Memory B cell (primary cell): ENCODE measurements at places on chromosomes 11 and 22.

DNA sequence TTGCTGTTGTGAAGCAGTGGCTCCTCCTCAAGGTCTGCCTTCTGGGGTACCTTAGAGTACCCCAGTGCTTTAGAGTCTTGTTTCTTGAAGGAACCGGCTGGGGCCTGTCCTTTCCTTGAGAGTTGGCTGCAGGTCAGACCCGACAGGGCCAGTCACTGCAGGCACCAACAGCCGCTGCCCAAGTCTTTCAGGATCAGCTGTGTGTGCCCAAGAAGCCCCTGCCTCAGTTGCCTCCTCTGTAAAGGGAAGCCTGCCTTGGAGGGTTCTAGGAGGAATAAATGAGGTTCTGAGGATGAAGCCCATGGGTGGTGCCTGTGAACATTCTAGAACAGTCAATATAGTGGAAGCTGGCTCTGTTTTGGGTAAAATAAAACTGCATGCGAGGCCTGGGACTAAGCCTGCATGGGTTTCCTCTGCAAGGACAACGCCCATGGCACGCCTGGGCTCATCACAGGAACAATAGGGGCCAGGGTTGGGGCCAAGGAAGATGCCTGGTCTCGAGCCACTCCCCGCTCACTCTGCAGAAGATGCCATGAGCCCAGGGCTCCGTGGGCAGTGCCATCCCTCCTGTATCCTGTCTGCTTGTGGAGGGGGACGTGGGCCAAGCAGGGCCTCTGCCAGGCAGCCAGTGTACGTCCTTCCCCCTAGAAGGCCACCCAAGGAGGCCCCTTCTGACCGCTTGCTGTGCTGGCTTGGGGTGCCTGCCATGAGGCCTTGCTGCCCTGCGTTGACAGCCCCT is 81.6 kb downstream of the MED15 start:
- no peak overlapping the region for H3K27ac ChIP-seq
- H3K27me3 ChIP-seq = no peaks in the 10 kb centered on the region
- no peak overlapping the region for H3K4me3 ChIP-seq
- H3K4me1 ChIP-seq = no peaks in the 10 kb centered on the region

GRCh38 chr11:66048547-66049323 is at the start of gene GAL3ST3:
TSS of gene GAL3ST3 (minus strand) at chr11:66049161. CDS start at chr11:66045415, 3,746 bp downstream.
- peaks cover 24% of the 10 kb centered on the region for H3K4me1 ChIP-seq
- DNase-seq = no peak
- H3K36me3 ChIP-seq = peaks cover 5% of the 10 kb centered on the region
- H3K4me3 ChIP-seq = no peak within 1 kb of the TSS

DNA sequence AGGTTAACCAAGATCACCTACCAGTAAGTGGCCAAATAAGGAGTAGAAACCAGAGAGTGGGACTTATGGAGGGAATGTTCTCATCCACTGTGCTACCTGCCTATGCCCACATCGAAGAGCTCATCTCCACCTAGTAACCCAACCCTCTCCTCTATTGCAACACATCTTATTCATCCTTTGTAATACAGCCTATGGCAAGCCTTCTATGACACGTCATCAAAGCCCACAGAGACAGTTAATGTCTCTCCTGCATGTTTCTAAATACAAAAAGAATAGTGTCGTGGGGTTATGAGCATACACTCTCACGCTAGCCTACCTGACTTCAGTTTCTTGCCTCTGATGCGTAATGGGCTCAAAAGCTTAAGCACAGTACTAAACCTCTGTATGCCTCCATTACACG is 1158.1 kb upstream of the TENM4 start:
- H3K4me3 ChIP-seq = no peak overlapping the region
- no peaks in the 10 kb centered on the region for H3K27me3 ChIP-seq
- H3K36me3 ChIP-seq = no peaks in the 10 kb centered on the region
- DNase-seq = no peak

- no peak overlapping the region for H3K27ac ChIP-seq
- no peak overlapping the region for H3K4me3 ChIP-seq
- no peaks in the 10 kb centered on the region for H3K36me3 ChIP-seq
- DNase-seq = no peak
- no peaks in the 10 kb centered on the region for H3K27me3 ChIP-seq
Observed at GRCh38 chr11:100716838-100717237, 29.8 kb downstream of the ARHGAP42 start.

DNA sequence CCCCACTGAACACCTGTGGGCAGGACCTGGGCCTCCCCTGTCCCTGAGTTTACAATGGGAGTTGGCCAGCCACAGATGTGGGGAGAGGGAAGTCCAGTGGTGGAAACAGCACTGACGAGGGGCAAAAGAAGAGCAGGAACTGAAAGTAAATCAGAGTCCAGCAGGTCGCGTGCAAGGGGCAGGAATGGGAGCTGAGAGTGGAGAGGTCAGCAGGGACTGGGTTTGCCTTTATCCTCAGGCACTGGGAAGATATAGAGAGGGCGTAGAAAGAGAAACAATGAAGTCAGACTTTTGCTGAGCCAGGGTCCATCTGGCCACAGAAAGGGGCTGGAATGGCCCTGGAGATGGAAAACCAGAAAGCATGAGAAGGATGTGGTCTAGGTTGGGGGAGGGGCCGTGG is 8.5 kb downstream of the P2RY6 start:
- H3K4me1 ChIP-seq = peaks cover 8% of the 10 kb centered on the region
- H3K27ac ChIP-seq = peak overlapping the region; percentile 10
- no peak for DNase-seq
- no peak overlapping the region for H3K4me3 ChIP-seq

- DNase-seq = no peak
- H3K27me3 ChIP-seq = no peaks in the 10 kb centered on the region
- H3K36me3 ChIP-seq = peaks cover 5% of the 10 kb centered on the region
- peaks cover 11% of the 10 kb centered on the region for H3K4me1 ChIP-seq
- no peak overlapping the region for H3K27ac ChIP-seq
- peak overlapping the region; percentile 96 for H3K4me3 ChIP-seq
Observed at GRCh38 chr11:68028802-68029545, 1.5 kb upstream of the NDUFS8 start.

GRCh38 chr11:57735619-57736298 is 5.5 kb upstream of the SELENOH start:
- no peak overlapping the region for H3K4me3 ChIP-seq
- no peak overlapping the region for H3K27ac ChIP-seq
- H3K4me1 ChIP-seq = peaks cover under 1% of the 10 kb centered on the region
- peaks cover 13% of the 10 kb centered on the region for H3K36me3 ChIP-seq

DNA sequence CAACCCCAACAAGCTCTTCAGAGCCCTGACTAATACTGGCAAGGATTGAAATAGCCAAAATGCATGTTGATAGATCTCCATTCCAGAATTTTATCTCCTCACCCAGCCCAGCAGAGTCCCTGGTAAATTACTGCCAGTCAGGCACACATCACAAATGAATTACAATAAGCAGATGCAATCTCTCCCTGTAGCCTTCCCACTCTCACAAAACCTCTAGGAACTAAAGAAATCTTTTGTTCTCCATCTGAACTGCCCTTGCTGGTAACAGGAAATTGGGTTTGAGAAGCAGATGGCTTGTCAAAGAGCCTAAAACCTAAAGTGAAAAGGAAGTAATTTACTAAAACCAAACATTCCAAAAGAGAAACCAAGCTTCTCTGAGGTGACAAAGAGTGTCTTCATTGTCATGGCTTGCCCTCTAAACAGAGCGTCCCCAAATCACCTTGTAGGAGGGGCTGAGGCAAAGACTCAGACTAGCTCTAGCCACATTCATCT is 59.5 kb downstream of the FAM168A start:
- H3K4me3 ChIP-seq = no peak overlapping the region
- DNase-seq = no peak

- peaks cover 8% of the 10 kb centered on the region for H3K4me1 ChIP-seq
- H3K4me3 ChIP-seq = no peak overlapping the region
- H3K27me3 ChIP-seq = no peaks in the 10 kb centered on the region
Observed at GRCh38 chr11:34605481-34606325, 15.2 kb upstream of the EHF start.
